ENCODE measurements at places on chromosomes 3 and 15.

DNA sequence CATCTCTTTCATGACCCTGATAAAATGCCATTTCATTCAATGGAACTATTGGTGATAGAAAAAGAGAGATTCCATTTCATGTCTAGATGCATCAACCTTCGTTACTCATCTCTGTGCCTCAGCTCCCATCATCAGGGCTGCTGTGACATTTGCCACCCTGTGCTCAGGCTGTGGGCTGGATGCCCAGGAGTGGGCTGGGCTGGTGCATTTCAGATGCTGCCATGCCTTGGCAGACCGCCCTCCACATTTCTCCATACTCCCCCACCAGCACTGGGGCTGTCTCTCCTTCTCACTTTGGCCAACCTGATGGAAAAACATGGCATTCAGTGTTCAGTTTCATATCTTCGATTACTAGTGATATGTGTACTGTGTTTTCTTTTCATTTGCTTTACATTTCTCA, 59.1 kb downstream of the DNASE1L3 start:
- DNase-seq, result no peak

- no peak for DNase-seq
These were observed 22.7 kb downstream of the SEC61A1 start for GRCh38 chr3:128074851-128075521.

GRCh38 chr3:13548696-13549622, at the start of gene FBLN2:
Gene FBLN2 (plus strand): TSS chr3:13549125. CDS start chr3:13570356, 21,231 bp downstream.
- peak; percentile 43 for DNase-seq

DNA sequence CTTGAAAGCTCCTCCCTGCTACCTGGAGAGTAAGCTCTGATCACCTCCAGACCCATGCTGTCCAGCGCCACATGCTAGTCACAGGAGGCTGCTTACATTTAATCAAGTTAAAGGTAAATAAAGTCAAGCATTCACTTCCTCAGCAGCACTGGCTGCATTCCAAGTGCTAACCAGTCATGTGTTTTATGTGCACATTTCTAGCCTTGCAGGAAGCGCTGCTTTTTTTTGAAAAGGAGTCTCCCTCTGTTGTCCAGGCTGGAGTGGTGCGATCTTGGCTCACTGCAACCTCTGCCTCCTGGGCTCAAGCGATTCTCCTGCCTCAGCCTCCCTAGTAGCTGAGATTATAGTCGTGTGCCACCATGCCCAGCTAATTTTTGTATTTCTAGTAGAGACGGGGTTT, 279.2 kb downstream of the GABRG3 start:
- DNase-seq, result no peak

DNA sequence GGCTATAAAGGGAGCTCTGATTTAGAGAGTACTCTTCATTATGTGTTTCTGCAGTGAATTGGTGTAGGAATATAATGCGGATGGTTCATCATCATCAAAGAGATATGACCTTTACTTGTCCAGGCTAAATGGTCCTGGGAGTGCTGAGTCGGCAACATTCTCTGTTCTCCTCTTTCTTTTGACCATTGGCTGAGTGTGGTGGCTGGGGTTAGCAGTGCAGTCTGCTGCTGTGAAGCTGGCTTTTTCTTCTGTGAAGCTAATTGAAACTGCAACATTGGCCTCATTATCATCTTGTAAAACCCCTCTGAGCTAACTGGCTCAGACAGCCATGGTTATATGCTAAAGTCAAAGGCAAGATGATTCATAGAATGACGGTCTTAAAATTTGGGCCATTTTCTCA, 83.8 kb downstream of the THRB start:
- no peak for DNase-seq

GRCh38 chr3:47825590-47825989, 22.7 kb downstream of the DHX30 start:
- no peak for DNase-seq

- no peak for DNase-seq
These were observed 14.0 kb downstream of the ITPR1 start for GRCh38 chr3:4507024-4507596.

DNA sequence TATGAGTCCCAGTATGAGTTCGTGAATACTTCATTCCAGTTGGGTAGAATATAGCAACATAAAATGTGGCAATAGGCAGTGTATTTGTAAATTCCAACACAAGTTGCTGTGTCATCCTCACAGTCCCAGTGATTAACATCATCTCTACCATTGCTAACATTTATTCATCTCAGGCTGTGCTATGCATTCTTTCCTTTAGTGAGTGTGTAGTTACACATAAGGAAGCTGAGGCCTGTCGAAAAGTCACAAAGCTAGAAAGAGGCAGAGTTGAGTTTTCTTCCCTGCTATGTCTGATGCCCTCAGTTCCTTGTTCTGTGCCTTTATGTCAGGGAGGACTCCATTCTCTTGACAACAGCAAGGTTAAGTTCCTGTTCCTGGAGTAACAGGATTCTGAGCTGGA, 96.4 kb downstream of the FNDC3B start:
- DNase-seq, result no peak

DNA sequence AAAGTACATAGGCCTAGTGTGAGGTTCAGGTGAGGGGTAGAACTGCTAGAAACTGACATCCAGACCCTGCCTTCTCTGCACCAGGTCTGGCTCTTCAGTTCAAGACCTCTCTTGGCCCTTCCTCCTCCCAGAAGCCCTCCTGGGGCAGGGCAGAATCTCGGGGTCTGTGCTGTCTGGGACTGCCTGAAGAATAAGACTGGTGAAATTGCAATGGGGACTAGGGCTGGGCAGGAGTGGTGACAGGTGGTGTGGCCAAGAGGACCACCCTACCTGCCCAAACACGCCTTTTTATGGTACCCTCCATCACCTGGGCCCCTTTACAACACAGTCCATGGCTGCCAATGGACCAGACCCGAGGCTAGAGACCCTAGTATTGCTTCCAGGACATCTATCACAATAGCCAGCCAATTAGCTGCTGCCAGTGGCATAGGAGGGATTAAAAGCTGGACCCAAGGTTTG, 1.5 kb upstream of the NCKIPSD start:
- DNase-seq, result no peak

DNA sequence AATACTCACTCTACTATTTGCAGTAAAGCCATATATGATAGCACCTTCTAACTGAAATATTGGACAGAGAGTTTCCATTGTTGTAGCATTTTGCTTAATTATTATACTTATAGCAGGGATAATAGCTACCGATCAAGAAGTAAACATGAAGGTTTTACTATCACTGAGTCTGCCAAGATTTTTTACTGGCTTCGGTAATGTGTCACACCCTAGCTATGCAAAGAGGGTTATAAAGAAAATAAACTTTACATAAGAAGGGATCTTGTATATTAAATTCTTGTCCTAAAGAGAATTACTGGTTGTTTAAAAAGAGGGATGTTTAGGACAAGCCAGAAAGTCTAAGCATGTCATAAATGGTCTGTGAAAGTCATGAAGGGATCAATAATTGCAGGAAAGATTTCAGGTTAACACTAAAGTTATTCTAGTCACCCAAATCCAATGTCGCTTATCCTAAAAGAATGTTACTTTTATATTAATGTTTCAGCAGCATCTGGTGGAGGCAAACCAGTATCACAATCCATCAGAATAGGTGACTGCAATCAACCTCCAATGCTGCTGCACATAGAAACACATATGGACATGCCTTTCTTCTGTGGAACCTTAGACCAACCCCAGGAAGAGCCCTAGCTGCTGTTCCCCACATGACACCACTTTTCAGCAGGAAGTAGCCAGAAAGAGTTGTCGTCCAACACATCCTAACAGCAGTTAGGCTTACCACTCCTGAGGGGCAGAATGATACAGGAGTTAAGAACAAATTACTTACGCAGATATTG, 62.7 kb upstream of the GK5 start:
- DNase-seq, result no peak

DNA sequence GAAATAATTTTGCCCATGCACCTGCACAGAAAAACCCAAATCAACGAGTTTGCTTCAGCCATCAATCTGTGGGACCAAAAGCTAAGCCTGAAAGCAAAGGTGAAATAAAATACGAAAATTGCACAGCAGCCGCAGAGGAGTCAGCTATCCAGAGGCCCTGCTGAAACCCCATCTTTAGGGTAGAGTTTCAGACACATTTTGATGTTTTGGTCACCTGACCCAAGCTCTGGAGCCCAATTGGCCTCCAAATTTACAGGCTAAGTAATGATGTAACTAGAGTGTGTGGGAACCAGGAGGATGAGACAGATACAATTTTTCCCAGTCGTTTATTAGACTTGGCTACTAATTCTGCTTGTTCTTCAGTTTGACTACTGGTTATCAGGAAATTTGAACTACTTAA, 308.6 kb upstream of the ATP11B start:
- DNase-seq, result no peak

DNA sequence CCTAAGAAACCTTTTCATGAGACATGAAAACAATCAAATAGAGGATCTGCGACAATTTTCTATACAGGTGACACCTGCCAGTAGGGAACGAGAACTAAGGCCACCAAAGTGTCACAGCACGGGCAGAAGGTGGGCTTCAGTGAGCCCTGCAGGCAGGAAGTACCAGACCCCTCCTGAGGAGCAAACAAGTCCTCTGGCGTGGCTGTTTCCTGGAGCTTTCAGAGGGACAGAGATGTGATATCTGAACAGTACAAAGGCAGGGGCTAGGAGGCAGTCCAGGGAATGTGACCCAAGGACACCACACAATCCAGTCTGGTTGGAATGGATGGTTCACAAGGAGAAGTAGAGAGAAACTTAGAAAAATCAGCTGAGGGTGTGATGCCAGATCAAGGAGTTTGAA, 16.8 kb downstream of the POMGNT2 start:
- DNase-seq, result no peak

DNA sequence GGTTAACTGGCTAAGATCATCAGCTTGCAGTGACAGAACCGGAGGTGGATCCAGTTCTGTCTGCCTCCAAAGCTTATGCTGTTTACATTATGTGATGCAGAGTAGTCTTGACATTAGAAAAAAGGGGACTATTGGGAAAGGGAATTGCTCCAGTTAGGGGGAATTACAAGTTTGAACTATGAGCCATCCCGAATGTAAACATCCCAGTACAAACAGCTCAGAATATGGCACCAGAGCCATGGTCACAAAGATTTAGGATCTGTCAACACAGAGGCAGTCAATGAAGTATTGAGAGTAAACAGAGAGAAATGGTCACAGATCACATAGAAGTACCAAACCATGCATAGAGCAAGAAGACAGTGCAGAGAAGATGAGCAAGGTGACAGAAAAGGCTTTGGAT, 39.8 kb upstream of the CRTC3 start:
- DNase-seq, result no peak

GRCh38 chr3:36918050-36918449, 26.8 kb downstream of the TRANK1 start:
- DNase-seq, result no peak

DNA sequence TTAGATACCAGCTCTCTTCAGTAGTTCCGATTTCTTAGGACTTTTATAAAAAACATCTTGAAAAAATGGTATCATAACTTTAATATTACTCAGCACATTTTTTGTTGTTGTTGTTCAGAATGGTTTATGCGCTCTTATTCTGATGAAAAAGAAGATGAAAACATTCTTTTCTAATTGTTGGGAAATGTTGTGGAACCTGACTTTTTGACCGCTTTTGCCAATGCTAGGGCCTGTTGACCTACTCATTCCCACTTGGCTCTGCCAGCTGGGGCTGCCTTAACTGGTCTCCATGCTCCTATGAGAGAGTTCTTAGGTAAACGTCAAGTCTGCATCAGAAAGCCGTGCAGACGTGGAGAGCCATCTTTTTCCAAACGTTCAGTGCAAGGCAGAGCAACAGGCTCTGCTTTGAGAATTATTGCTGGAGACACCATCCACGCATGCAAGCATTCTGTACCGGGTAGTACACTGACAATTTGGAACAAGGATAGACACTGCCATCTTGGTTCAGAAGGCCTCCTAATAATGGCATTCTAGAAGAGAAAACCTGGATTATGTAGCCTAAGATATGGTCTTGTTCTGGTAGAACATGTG, 176.8 kb downstream of the GHSR start:
- DNase-seq, result no peak

- DNase-seq, result no peak
These were observed 478.9 kb upstream of the GOLIM4 start for GRCh38 chr3:168574455-168575158.

DNA sequence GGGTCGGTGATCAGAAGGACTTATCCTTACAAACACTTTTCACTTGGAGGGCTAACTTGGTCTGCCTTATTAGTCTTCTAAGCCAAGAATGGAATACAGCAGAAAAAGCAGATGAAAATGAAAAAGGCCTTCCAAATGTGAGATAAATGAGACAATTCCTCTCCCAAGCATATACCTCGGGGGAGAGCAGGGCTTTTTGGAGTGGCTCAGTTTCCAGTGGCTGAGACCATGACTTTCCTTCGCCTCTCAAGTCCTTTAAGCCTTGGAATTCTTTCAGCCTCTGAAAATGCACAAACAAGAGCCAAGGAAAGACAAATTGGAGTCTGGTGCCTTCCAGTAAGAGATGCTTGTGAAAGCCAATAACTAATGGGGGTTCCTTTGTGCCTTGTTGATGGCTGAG, 130.9 kb downstream of the DTWD1 start:
- no peak for DNase-seq

DNA sequence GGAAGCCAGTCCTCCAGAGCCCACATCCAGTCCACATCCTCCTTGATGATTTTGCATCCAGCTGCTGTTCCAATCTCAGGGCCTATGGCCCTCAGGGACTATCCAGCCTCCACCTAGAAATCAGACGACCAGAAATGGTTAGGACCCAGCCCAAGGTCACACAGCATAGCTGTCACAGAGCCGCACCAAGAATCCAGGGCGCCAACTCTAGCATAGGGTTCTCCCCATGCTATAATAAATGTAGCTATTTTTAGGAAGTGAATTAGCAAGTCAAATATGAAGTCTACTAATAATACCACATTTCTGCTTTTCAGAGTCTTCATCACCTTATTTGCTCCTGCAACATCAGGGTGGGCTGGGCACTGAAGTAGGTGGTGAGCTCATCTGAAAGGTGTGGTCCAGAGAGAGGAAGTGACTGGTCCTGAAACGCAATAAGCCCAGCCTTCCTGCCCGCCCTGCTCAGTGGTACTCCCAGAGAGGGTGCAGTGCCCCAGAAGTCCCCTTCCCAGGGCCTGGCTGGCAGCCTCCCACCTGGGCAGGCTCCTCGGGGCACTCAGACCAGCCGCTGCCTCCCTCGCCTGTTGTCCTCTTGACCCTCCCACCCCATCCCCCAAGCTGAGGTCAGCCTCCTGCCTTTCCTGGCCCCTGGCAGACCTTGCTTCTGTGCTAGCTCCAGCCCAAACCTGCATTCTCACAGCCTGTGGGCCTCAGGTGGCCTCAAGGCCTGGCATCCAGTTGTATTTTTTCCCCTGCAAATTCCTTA, 17.6 kb upstream of the CYP11A1 start:
- peak; percentile 62 for DNase-seq
